ENCODE measurements at places on chromosomes 5 and 9.
A peak's percentile ranks its signal among the peaks of the same experiment; 100 is the strongest.

- no peak for DNase-seq
Observed at GRCh38 chr5:1345876-1346626, 1.2 kb upstream of the CLPTM1L start.

- no peak for DNase-seq
Observed at GRCh38 chr9:36336131-36336907, 63.8 kb downstream of the RNF38 start.

- no peak for DNase-seq
Observed at GRCh38 chr5:172008689-172009141, 2.3 kb upstream of the FBXW11 start.

GRCh38 chr5:15133456-15133965 lies 261.9 kb upstream of the ANKH start:
- no peak for DNase-seq

- no peak for DNase-seq
Observed at GRCh38 chr5:22965960-22966359, 112.8 kb upstream of the CDH12 start.

DNA sequence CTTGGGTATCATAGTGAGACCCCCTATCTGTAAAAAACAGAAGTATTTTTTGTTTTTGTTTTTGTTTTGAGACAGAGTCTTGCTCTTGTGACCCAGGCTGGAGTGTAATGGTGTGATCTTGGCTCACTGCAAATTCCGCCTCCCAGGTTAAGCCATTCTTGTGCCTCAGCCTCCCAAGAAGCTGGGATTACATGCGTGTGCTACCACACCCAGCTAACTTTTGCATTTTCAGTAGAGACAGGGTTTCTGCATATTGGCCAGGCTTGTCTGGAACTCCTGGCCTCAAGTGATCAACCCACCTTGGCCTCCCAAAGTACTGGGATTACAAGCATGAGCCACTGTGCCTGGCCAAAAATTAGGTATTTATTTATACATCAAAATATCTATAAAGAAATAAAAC lies 10.2 kb upstream of the CCDC171 start:
- no peak for DNase-seq

DNA sequence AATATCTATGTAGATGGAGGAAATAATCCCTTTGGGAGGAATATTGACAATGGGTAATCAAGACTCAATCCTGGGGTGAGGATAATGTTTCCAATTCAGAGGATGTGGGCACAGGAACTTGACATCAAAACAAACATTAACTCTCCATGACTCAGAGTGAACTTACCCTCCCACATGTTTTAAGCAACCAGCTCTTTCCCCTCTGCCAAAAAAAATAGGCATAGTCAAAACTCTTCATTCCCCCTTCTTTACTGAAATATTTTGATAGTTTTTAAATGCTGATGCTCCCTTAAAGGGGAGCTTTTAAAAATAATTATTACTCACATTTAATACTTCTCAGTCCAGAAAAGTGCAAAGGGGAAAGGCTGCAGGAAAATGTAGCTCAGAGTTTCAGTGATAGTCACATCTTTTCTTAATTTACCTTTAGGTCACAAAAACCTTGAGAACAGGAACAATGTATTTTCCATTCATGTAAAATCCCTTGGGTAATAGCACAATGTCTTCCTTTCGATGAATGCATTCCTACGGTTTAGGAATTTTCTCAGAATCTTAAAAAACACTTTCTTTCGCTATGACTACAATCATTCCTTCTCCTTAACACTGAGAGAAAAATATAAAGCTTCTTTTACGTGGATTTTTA lies 298.4 kb upstream of the GRAMD2B start:
- DNase-seq = no peak

- DNase-seq = peak; percentile 27
Observed at GRCh38 chr5:141914199-141914743, 9.4 kb upstream of the DELE1 start.

GRCh38 chr9:91757782-91758181 lies 192.2 kb downstream of the ROR2 start:
- no peak for DNase-seq

DNA sequence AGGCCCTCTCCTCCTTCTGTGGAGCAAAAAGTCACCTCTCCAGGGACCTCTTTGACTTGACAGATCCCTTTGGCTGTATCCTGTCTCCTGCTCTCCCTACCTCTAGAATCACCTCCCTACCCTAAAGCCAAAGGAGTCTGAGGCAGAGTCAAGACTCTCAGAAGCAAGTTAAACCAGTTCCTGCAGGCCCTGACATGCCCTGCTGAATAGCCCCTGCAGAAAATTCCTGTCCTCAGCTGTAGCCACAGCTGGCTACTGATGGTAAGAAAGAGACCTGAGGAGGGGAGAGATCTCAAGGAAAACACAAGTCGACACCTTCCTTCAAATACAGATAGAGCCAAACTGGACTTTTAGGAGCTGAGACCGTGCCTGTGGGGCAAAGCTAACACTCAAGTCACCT lies 23.7 kb upstream of the UBAP2 start:
- DNase-seq = no peak

DNA sequence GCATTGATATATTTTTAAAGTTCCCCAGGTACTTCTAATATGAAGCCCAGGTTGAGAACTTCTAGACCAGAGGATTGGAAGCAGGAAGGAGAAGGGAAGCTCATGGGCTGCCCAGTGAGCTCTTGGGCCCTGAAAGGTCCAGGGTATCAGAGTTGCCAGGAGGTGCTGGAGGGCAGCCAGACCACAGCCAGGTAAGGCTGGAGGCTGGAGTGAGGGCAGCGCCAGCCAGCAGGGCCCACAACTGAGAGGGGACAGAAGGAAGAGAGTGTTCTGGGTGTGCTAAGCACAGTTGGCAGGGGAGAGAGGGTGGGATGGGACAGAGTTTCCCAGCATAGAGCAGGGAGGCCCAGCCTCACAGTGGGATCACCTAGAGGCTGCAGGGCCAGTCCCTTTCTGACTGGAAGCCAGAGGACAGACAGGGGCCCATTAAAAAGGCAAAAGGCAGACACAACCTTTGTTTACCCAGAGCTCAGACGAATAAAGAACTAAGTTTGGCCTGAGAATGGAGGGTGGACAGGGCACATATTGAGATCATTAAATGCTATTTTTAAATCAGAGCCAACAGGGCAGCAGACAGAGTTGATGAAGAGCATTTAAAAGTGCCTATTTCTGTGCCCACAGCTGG lies 94.9 kb downstream of the PDE8B start:
- DNase-seq = no peak

DNA sequence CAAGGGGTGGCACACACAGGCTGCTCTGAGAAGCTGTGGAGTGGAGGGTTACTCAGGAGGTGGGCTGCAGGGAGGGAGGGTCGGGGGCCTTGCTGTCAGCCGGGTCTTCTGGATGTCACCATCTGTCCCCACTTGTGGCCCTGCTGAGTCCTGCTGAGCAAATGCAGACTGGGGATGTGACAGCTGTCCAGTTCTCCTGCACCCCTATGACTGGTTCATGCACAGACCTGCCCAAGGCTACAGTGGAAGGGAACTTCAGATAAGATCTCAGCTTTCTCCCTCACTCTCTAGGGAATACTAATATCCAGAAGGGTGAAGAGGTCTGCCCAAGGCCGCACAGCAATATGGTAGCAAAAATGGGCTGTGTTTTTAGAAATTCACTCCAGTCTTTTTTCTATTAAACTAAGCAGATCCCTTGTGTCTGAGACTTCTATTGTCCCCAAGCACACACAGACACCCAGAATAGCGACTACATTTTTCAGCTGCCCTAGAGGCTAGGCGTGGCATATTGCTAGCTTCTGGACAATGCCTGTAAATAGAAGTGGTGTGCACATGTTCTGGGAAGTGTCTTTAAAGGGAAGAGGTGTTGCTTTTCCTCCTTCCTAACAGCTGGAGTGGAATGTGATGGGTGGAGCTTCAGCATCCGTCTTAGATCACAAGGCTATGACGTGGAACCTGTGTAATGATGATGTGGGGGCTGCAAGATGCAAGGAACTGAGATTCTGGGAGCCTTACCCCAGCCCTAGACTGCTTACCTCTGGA lies 51.1 kb upstream of the TBC1D2 start:
- DNase-seq = no peak

DNA sequence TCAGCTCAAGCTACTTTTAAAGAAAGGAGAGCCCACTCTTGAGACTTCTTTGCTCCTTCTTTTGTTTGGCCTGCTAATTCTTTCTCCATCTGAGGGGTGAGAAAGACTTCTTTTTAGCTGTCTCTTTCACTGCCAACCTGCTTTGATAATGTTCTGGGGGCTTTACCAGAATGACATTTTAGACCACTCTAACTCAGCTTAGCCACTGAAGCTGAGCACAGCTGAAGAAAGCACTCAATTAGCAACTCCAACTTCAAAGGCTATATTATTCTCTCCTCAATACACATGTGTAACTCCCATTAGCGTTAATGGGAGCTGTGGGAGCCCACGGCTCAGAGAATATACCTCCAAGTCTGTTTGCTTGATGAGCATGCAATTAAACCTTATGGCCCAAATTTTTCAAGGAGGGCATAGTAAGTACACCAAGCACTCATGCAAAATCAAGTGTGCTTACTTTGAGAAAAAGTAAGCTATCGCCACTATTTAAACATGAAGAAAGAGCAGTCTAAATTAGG lies 815.4 kb upstream of the DMAC1 start:
- DNase-seq = no peak

GRCh38 chr5:177366528-177367322 lies 9.0 kb downstream of the RGS14 start:
- no peak for DNase-seq

GRCh38 chr5:75113354-75114113 lies 61.2 kb upstream of the GCNT4 start:
- no peak for DNase-seq

DNA sequence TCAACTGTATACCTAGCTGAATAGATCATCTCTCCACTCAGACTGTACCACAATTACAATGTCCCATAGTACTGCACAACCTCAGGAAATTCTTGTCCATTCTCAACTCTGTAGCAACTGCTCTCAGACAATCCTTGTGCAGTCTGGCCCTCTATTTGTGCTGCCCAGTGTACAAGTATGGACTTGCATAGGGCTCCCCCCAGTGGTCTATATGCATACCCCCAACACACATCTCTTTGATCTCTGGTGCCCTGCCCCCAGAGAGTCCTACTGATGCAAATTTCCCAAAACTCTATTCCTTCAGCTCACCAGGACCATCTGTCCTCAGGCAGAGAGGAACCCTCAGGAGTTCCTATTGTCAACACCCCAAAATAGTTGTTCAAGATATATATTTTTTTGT lies 205.3 kb downstream of the SLCO4C1 start:
- no peak for DNase-seq

DNA sequence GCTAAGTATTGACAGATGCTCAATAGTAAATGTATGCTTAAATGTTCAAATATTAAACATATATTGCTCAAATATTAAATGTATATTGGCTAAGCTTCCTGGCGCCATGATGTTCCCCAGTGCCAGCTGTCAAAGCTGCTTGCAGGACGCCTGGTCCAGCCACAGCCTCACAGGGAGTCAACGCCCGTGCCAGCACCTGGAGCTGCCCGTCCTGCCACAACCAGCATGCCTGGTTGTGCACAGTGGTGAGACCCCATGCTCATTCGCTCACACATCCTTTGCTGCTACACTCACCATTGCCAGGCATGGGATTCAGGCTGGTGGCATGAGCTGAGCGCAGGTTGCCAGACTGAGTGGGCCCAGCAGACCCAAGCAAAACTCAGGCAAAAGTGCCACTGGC lies 926.9 kb upstream of the EDIL3 start:
- DNase-seq = no peak

- no peak for DNase-seq
Observed at GRCh38 chr5:125277494-125278154, 531.2 kb upstream of the ZNF608 start.

GRCh38 chr9:70156729-70157128 lies 102.0 kb upstream of the SMC5 start:
- DNase-seq = no peak

DNA sequence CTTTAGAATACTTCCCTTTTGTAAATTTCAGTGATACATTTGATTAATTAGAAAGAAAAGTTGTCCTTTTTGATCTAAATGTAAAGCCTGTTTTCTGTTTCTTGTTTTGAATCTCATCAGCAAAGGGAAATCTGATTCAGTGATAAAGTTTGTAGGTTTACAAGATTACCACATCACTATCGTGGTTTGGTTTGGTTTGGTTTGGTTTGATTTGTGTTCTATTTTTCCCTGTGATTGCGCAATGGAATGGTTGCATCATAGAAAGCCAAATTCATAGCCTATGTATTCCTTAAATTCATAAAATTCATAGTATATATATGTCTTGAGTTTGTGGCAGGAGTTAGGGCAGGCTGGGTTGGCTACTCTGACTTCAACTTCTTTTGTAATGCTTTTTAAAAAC lies 15.2 kb downstream of the SRFBP1 start:
- no peak for DNase-seq

DNA sequence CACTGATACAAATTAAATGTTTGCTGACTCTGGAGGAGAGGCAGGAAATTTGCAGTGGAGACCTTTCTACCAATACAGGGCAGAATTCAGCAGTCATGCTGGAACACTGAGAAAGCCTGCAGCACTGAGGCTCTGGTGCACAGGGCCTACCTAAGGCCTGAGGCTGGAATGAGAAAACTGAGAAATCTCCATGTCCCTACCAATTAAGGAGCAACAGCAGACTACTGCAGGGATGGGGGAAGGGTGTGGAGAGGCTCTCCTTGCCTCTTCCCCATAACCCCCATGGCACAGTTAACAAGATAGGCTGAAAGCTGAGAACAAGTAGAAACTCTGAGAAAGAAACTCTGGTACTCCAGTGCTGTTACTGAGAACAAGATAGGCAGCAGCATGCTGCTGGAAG lies 10.5 kb downstream of the FBXO4 start:
- no peak for DNase-seq

All from activated T-cell treated with anti-CD3 and anti-CD28 coated beads for 48 hours (primary cell).